ENCODE measurements at places on chromosomes 2 and 18. TPM values are rescaled to one million over a fixed set of nuclear protein-coding genes. Genes with fewer than 3 reads are reported as not detected.

- no peak for DNase-seq
Observed at GRCh38 chr2:118269408-118270051, 181.3 kb downstream of the INSIG2 start.

The HTR2B gene
- not detected for total RNA-seq

The GPR45 gene
- total RNA-seq, result not detected

The FIGN gene
- not detected for total RNA-seq

DNA sequence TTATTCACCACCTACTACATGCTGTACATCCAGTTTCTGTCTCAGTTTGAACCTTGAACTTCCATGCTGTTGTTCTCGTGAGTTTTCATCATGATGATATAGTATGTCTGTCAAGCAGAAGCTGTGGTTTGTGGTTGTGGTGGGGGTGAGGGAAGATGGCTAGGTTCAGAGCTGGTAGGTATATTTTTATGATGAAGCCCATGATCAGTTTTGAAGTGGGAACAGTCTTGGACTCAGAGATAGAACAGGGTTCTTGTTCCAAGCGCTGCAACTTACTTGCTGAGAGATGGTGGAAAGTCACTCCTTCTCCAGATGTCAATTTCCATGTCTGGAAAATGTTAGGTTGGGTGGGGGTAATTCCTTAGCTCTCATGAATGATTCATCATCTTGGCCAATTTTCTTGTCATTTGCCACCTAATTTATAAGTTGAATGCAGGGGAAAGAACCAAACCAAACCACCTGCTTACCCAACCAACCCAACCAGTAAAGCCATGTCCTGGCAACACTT, 21.6 kb downstream of the PMAIP1 start:
- DNase-seq, result peak; percentile 85

All from activated CD4-positive, alpha-beta T cell treated with anti-CD3 and anti-CD28 coated beads, Interleukin-2, amount 10 ng/mL, durations not matched to agents 24 days and 14 days (primary cell).